ENCODE measurements at places on chromosomes 7 and 10. TPM values are rescaled to one million over a fixed set of nuclear protein-coding genes. Genes with fewer than 3 reads are reported as not detected.
A peak's percentile ranks its signal among the peaks of the same experiment; 100 is the strongest.

- no peak for DNase-seq
Observed at GRCh38 chr10:10160821-10161312, 856.8 kb upstream of the CELF2 start.

GRCh38 chr10:32156031-32156495 lies 99.8 kb upstream of the KIF5B start:
- no peak for DNase-seq

DNA sequence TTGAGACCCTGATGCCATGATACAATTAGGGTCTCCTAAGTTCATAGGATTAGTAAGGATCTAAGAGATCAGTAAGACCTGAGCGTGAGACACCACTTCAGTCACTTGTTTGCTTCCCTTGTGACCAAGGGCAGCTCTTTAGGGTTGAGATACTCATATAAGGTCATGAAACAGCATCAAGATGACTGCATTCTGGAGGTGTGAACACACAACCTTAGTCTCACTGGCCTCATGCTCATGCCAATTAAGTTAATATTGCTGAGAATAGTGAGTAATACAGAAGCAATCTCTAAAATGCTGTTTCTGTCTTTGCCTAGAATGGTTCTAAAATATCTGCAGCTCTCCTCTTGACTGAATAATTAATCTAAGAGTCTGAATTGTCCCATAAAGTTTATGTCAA lies 39.6 kb upstream of the KLHL7 start:
- no peak for DNase-seq

- no peak for DNase-seq
Observed at GRCh38 chr10:50929670-50930069, 44.2 kb upstream of the A1CF start.

- DNase-seq, result no peak
Observed at GRCh38 chr7:50921114-50921813, 138.6 kb upstream of the GRB10 start.

- no peak for DNase-seq
Observed at GRCh38 chr10:131113165-131113564, 198.4 kb downstream of the TCERG1L start.

DNA sequence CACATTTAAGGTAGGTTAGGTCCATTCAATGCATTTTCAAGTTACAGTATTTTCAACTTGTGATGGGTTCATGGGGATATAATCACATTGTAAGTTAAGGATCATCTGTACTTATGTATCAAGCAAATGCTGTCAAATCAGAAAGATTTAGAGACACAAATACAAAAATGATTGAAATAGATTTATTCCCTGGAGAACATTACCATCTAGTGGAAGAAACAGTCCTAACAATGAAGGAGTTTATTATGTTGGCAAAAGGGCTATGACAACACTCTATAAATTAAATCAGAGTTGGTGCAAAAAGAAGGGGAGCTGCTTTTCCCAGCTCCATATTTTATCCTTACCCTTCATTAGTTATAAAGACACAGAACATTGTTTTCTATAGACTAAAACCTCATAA lies 69.0 kb downstream of the PRSS58 start:
- DNase-seq, result no peak

DNA sequence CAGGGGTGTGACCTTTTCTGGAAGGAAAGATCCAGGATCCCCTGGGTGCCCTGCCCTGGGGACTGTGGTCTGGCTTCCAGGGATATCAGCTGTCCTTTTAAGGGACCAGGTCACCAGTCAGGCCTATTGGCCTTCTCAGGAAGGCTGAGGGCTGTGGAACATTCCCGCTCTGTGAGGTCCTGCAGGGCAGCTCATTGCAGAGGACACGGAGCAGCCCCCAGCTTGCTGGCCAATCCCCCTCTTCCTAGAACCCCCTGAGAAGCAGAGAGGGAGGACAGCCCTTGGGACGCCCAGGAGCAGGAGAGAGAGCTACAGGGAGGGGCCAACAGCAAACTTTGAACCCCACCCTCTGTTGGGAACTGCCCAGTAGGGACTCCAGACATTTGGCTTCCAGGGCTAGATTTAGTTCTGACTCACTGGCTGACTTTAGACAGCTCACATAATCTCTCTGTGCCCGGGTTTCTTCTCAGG lies 67.9 kb upstream of the COL13A1 start:
- DNase-seq, result no peak

DNA sequence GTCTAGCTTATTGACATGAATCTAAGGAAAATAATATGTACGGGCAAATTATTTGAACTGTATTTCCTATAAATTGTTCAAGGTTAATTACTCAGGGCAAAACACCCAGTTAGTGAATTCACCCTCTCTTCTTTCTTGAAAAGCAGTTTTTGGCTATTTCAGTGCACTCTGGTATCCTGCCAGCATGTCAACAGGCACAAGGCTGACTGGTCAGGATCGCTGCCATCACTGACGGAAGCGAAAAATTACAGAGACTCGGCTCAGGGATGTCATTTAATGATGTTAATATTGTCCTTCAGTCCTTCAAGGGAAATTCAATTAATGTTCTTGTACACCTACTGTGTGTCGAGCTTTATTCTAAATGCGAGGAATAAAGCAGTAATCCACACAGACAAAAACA lies 28.3 kb upstream of the OLAH start:
- DNase-seq, result no peak

DNA sequence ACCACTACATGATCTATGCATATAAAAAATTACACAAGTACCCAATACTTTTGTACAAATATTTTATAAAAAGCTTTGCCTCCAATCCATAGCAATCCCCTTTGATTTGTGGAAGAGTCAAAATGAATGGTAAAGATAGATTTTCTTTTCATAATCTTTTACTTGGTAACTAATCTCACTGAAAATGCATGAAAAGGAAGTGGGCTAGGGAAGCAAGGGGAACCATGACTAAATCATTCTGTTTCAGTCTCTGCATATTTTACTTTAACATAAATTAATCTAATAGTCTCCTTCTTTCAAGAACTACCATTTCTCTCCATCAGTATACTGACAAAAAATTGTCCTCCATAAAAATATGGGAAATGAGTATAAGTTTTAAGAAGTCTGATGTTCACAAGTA lies 96.9 kb downstream of the TES start:
- DNase-seq, result no peak

DNA sequence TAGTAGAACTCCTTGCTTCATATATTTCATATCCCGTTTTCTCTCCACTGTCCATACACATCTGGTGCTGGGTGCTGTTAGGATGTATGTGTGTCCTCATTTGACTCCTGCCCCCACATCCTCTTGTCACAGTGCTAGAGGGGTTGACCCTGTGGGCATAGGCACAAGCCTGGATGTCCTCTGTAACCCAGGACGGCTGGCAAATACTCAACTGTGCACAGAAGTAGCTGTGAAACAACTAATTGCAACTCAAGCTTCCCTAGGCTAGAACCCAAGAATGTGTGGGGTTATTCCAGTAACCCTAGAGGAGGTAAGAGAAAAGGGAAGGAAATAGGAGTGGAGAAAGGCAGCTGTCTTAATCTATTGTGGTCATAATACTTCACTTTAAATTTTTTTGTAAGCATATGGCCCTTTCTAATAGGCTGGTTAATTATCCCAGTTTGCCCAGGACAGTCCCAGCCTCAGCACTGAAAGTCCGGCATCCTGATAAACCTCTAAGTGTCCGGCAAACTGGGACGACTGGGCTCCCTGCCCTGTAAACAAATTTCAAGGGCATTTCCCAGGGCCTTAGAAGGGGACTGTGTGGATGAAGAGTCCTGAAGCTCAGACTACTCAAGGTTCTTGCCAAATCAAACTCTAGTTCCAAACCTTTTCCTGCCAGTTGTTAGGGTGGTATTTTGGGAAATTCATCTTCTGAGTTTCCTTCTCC lies 283.2 kb upstream of the CELF2 start:
- DNase-seq, result no peak

DNA sequence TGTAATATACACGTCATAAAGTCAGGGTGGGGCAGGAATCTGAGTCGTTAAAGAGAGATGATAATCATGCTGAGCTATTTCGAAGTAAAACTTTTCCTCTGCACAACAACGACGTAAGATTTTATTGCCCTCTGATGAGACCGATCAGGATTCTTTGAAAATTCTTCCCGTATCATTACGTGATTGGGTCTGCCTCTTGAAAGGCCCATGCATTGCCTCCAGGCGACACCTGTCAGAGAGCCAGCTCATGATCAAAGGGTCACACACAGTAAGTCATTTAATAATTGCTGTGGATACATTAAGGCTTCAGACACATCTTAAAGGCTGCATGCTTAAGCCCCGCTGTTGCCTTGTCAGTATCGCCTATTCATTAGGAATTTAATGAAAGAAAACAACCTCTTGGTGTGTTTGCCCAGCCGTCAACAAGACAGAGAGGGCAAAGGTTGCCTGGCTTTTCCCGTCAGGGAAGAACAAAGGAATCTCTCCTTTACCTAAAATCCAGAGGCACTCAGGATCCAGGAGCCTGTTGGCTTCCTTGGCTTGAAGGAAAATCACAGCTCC lies 189.0 kb upstream of the SH2B2 start:
- DNase-seq, result no peak

DNA sequence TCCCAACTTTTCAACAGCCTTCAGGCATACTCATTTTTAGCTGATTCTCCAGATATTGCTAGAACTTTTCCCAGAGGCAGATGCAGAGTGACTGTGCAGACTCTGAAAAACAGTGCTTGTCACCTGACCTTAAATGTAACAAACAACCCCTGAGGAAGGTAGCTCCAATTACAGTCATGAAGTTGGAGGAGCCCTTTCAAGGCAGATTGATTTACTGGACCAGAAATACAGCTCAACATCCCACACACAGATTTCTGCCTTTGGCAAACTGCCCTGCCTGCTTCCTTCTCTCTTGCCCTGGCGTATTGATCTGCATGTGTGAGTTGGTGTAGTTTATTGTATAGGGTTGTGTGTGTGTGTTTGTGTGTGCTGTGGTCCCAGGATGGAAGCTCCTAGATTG lies 38.5 kb downstream of the PYROXD2 start:
- DNase-seq, result no peak

GRCh38 chr10:130542761-130543160 lies 406.6 kb downstream of the GLRX3 start:
- no peak for DNase-seq

GRCh38 chr10:132396494-132397035 lies 435 bp upstream of the PWWP2B start:
- DNase-seq, result peak; percentile 57

DNA sequence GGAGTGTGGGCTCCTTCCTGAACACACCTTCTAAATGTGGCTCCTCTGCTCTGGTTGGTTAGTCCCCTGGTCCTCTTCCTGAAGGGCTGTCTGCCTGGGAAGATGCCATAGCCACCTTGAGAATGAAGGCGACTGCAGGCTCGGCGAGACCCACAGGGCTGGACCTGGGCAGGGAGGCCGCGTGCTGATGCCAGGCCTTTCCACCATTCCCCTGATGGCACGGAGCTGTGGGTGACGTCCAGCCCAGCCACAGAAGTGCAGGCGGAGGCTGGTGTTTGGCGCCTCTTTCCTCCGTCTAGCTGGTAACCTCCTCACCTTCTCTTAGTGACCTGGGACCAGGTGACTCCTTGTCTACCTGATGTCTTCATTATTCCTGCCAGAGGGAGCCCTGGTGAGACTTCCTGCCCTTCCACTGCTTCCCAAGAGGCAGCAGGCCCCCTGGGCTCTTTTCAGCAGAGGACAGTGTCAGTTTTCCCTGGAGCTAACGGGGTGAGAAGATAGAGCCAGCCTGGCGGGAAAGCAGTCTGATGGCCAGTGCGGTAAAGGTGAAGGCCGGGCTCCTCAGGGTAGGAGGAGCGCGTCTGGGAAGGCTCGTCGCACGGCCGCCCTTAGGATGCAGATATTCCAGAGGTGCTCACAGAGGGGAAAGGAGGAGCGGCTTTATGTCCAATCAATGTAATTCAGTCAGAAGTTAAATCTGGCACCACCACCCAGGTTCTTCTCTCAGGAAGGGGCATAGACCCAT lies 34.9 kb downstream of the GBX1 start:
- no peak for DNase-seq

GRCh38 chr7:17696422-17696821 lies 243.9 kb downstream of the SNX13 start:
- no peak for DNase-seq

Gene HHEX
- 0.96 TPM for total RNA-seq

Gene CYP3A4
- total RNA-seq, result not detected

Gene CTTNBP2
- total RNA-seq, result not detected

Gene HMX3
- total RNA-seq, result 0.34 TPM

Gene SLF2
- 11.1 TPM for total RNA-seq

Gene RAPGEF5
- total RNA-seq, result not detected

Gene DTX2
- total RNA-seq, result 19.2 TPM

Gene NPTX2
- total RNA-seq, result not detected

Gene CTAGE6
- 0.34 TPM for total RNA-seq

Gene LBX1
- total RNA-seq, result not detected
